ENCODE measurements at places on chromosomes 7 and 10.
A peak's percentile ranks its signal among the peaks of the same experiment; 100 is the strongest.

GRCh38 chr10:102342458-102342857 lies 53.0 kb upstream of the NFKB2 start:
- DNase-seq = no peak

GRCh38 chr7:158138329-158138597 lies 449.4 kb downstream of the PTPRN2 start:
- DNase-seq = no peak

GRCh38 chr7:85103962-85104361 lies 82.9 kb downstream of the SEMA3D start:
- DNase-seq = peak; percentile 39

- no peak for DNase-seq
These were observed 52.6 kb downstream of the SYPL1 start for GRCh38 chr7:106059556-106059955.

DNA sequence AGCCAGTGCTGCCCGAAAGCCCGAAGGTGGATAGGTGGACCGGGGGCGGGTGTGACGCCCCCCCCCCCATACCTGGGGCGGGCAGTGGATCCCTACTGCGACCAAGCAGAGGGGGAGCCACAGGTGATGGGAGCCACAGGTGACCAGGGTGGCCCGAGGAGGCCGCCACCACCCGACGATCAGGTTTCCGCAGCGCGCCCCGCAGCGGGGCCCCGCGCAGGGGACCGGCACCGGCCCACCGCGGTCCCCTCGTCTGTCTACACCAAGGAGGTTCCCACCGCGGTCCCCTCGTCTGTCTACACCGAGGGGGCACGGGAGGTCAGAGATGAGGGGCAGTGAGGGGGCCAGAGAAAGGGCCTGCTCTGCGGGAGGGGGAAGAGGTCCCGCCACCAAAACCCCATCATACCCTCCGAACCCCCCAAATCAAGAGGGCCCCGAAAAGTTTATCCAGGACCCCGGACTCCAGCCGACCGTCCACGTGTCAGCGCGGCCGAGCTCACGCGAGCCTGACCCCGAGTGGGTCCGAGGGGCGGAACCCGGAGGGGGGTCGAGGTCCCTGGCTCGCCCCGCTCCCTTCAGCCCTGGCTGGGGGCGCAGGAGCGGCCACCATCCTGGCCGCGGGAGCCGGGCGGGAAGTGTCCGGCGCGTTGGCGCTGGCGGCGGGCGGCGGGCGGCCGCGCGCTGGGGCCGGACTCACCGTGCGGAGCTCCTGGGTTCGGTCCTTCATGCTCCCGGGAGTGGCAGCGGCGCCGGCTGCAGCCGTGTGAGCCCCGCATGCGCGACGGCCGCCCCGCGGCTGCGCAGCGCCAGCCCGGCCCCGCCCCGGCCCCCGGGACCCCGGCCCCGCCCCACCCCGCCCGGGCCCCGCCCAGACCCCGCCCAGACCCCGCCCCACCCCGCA lies at the start of gene STX1A:
Gene STX1A (minus strand): TSS at position 765 of the 901 bp plus-strand sequence. CDS start 38 bp downstream, at position 727.
- DNase-seq = peak; percentile 58

GRCh38 chr10:114332301-114333192 lies 71.8 kb downstream of the AFAP1L2 start:
- DNase-seq = no peak

DNA sequence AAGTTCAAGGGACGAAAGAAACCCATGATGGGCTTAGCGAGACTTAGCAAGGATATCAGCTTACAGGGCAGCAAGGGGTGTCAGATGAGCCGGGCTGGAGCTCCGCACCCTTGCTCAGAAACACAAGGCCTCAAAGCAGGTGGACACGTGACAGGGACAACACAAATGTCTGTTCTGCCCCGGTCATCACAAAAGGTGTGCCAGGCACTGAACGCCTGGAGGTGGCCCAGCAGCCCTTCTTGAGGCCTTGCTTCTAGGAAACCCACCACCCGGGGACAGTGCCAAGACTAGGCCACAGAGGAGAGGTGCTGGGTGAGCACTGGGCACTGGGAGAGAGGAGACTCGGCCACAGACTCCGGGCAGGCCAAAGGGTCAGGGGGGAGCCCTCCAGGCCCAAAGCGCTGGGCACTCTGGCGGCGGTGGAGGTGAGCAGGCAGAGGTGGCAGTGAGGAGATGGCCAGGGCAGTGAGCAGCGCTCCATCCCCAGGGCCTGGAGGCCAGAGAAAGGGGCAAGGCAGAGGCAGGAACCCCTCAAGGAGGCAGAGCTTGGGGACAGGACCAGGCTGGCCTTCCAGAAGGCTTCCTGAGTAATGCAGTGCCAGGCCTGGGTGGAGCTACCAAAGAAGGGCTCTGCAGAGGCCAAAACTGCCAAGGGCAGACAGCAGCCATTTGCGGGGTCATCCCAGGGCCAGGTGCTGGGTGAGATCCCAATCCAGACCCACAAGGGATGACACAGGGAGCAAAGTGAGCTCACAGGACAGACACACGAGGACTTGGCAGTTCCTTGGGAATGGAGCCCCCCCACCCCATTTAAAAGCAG lies 22.7 kb downstream of the EBF3 start:
- no peak for DNase-seq

- DNase-seq = no peak
These were observed 544 bp downstream of the SEC23IP start for GRCh38 chr10:119893074-119893473.

DNA sequence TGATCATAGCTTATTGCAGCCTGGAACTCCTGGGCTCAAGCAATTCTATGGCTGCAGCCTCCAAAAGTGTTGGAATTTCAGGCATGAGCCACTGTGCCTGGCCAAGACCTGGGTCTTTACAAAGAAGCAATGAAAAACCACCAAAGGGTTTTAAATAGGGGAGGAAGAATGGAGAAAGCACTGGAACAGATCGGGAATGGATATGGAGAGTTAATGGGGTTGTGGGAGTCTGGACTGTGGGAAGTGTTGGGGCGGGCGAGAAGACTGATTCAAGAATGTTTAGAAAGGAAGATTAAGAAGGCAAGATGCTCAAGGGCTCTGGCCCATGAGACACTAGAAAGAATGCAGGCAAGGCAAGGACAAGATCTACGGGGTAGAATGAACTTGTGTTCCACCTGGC lies 98.5 kb downstream of the CARD11 start:
- no peak for DNase-seq

- DNase-seq = no peak
These were observed 1015.5 kb upstream of the LRRN3 start for GRCh38 chr7:110075450-110075849.

DNA sequence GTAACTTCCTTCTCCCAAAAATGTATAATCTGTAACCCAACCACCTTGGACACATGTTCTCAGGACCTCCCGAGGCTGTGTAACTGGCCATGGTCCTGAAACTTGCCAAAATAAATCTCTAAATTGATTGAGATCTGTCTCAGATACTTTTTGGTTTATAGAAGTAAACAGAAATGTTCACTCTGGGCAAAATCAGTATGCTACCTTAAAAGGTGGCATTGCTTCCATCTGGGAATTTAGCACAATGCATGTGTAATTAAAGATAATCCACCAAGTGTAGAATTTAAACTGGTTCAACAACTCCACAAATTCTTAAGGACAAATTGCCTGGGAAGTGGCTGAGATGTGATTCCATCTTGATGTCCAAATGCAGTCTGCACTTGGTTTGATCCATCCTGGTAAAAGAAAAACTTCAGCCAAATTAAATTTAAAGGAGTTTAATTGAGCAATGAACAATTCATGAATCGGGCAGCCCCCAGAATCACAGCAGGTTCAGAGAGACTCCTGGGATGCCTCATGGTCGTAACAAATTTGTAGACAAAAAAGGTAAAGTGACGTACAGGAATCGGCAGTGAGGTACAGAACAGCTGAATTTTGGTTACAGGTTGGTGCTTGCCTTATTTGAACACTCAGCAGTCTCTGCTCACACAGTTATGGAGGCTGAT lies 102.6 kb upstream of the PFKP start:
- DNase-seq = no peak

DNA sequence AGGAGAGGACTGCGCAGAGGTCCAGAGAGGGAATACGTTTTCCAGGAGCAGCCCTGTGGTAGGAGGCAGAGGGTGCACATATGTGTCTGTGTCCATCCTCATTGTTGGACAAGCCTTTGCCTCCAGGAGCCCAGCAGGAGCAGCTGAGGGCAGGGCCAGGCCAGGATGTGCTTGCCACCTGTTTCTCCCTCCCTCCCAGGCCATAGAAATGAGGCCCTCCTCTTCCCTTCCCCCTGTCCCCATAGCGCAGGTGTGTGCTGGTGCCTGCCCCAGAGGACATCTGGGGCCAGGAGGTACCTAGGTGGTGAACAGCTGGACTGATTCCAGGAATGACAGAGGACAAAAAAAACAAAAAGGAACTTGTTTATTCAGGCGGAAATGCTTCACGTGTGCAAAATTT lies 10.5 kb upstream of the CXCL12 start:
- no peak for DNase-seq

DNA sequence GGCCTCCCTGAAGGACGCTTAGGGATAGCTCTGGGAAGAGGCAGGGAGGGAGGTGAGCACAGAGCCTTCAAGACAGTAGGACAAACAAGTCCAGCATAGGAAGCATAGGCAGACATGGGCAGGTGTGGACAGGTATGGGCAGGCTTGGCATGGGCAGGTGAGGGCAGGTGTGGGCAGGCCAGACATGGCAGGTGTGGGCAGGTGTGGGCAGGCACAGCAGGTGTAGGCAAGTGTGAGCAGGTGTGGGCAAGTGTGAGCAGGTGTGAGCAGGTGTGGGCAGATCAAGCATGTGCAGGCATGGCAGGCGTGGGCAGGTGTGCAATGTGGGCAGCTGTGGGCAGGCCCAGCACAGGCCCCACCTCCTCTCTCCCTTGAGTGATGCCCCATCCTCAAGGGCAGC lies 148.8 kb upstream of the ZMIZ1 start:
- DNase-seq = no peak

DNA sequence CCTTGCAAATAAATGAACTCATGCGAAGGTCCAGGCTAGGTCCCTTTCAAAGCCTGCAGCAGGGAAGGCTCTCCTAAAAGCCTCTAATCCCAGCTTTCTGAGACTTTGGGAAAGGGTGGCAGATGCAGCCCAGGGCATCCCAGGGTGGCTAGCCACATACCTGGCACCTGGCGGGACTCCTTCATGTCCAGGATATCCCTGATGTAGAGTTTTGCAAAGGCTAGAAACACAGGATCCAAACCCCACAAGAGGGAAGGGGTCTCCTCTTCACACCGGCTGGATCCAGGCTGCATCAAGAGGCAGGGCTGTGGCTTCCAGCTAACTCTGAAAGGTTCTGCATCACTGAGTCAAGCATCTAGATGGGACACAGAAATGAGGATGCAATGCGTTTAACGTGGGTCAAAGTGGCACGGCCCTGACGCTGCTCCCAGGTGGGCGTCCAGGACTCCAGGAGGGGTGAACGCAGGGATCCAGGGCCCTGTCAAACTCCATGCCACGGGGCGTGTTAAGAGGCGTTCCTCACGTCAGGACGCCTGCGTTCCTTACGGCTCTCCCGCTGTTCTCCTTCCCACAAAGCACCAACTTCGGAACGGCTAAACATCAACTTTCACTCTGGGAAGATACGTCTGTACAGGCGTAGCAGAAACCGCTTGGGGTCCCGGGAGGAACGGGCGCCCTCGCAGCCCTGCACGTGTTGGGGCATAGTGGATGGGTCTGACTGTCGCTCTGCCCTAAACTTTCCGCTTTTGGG lies 507 bp downstream of the STN1 start:
- no peak for DNase-seq

GRCh38 chr10:6498771-6499170 lies 81.3 kb downstream of the PRKCQ start:
- no peak for DNase-seq

- no peak for DNase-seq
These were observed 1.3 kb upstream of the CALCR start for GRCh38 chr7:93575555-93576399.

DNA sequence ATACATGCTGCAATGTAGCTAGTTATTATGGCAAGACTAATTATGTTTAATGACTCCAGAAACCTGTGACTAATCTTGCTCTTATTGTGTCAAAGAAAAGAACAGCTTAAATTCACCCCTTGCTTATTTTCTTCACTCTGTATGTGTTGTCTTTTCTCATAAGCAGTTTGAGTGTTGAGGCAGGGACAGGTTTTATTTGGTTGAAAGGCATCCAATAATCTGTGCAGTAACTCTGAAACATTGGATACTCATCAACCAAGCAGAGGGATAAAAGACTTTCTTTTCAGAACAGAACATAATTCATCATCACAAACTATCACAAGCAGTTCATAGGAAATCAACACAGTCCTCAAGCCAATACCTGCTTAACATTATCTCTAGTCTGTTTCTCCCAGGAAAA lies 797.6 kb upstream of the MBL2 start:
- DNase-seq = no peak

GRCh38 chr7:20241194-20241910 lies 24.2 kb upstream of the MACC1 start:
- peak; percentile 99 for DNase-seq

DNA sequence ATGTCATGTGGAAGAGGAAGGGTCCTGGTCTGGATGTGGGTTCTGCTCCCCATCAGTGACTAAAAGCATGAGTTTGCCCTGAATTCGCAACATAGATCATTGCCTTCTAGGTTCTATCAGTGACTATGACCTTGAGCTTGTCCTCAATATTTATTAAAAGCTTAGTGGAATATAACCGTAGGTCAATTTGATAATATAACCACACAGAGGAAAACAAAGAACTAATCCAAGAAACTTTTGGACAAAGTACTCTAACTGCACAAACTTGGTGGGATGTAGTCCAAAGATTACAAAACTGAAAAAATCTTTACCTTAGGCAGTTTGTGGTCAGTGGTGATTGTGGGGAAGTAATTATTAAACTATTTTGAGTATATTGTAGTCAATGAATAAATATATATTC lies 152.9 kb downstream of the CYP26A1 start:
- no peak for DNase-seq

- no peak for DNase-seq
These were observed 133.9 kb upstream of the COBL start for GRCh38 chr7:51450541-51450940.

GRCh38 chr10:119337796-119338432 lies 130.5 kb downstream of the GRK5 start:
- DNase-seq = peak; percentile 52

DNA sequence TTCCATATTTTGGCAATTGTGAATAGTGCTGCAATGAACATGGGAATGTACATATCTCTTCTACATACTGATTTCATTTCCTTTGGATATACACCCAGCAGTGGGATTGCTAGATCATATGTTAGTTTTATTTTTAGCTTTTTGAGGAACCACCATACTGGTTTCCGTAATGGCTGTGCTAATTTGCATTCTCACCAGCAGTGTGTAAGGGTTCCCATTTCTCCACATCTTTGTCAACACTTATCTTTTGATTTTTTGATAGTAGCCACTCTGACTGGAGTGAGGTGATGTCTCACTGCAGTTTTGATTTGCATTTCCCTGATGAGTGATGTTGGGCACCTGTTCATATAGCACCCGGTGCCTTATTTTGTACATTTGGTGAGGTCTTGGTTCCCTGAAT lies 519.6 kb downstream of the REEP3 start:
- no peak for DNase-seq

DNA sequence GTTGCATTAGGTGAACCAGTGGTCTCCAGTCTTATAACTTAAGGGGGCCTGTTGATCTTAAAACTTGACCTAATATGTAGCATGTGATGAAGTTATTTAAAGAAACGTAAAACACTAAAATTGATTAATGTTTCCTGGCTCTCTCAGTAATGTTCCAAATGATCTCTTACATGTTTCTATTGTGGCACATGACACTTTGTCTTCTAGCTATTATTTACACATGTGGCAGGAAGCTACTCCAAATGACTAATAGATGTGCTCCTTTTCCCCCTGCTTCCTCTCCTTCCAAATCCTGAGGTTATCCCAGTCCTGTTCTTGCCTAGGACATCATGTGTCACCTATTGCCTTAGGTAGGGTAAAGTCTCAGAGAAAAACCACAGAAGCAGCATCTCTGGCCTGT lies 89.4 kb downstream of the FAS start:
- DNase-seq = no peak

- DNase-seq = no peak
These were observed 223.4 kb downstream of the SEC23IP start for GRCh38 chr10:120115959-120116358.
